Stimulated activated CD4-positive, alpha-beta T cell treated with anti-CD3 and anti-CD28 coated beads, Interleukin-1b, Interleukin-23, amount 100 ng/mL, for 24 hours (primary cell): ENCODE measurements at places on chromosomes 16 and 17.

DNA sequence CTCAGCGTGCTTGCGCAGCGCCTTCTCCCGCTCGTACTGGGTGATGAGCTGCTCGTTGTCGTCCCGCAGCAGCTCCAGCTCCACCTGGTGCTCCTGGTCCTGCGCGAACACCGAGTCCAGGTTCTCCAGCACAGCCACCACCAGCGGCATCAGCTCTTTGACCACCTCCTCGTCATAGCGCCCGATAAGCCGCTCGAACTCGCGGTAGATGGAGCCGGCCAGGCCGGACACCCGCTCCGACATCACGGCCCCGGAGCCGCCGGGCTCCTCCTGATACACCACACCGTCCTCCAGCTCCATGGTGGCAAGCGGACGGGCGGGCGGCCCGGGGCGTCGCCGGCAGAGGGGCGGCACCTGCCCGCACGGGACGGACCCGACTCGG lies 320 bp downstream of the SPAG9 start:
- no peak for DNase-seq

DNA sequence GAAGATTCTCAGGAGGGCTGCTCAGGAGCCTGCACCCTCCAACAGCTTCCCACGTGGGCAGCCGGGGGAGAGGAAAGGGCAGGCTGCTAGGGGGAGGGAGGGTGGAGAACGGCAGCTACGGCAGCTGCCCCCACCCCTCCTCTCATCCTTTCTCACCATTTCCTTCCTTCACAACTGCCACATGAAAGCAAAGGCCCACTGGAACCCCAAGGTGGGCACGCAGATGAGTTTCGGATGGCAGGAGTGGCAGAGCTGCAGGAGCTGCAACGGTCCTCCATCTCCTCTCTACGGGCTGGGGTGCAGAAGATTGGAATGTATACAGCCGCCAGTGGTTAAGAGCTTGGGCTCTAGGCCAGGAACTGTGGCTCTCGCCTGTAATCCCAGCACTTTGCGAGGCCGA lies 77.7 kb downstream of the GAS7 start:
- no peak for DNase-seq

DNA sequence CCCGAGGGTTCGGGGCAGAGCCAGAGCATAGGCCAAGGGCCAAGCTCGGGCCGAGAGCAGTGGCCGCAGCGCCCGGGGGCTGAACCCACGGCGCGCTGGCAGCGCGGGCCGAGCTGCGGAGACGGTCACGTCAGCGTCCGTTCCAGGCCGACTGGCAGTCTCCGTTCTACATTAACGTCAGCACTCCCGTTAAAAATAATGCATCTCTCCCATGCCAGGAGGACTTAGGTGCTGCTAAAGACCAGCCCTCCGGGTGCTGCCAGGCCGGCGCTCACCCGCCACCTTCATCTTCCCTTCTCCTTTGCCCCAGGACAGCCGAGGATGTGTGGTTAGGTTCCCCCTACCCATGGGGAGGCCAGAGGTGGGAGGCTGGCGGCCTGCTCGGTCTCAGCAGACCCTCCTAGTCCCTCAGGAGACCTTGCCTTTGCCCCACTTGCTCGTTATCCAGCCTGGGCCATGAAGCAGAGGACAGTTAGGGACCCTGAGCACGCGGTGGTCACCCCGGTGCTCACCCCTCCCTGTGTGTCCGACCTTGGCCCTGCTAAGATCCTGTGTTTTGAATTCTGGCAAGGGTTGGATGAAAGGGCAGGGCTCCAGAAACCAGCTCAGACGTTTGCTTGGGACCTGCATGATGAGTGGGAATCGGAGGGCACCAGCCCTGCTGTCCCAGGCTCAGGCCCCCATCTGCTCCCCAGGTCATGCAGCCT lies 572 bp downstream of the MPG start:
- no peak for DNase-seq

GRCh38 chr16:3503523-3503922 lies 2.7 kb downstream of the CLUAP1 start:
- no peak for DNase-seq

- DNase-seq = no peak
Measured at GRCh38 chr16:14958970-14959369, 15.9 kb upstream of the PDXDC1 start.

- no peak for DNase-seq
Measured at GRCh38 chr17:6380915-6381438, 53.9 kb downstream of the AIPL1 start.

DNA sequence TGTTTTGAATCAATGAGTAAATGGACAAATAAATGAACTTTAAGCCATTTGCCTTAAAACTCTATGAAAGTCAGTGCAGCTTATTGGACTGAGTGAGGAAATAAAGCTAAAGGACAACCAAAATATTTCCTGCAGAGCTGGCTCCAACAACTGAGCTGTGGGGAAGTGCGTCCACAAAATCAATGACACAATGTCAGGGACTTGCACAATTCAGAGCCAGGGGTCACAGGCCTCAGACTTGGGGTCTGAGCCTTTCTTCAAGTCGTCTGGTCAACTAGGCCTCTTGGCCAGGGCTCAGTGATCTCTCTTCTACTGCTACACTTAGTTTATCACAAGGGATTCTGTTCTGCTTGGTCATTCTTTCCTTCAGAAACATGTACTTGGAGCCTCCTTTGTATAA lies 26.2 kb upstream of the RHBDL3 start:
- no peak for DNase-seq

DNA sequence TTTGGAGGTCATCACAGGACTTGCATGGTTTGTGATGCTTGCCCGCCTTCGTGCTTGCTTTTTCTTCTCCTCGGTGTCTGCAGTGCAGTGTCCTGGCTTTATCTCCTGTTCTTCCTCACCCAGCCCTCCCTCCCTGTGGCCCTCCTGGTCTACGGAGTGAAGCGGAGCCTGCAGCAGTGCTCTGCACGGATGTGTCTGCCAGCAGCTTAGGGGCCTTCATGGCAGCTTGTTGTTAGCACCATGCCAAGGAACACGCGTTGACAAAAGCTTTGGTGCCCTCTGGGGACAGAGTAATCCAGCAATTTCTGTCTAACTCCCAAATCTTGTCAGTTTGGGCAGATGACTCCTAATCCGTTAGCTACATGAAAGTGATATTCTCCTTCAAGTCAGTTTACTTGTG lies 9.9 kb downstream of the DHODH start:
- no peak for DNase-seq

- no peak for DNase-seq
Measured at GRCh38 chr16:11791144-11791828, 5.8 kb downstream of the ZC3H7A start.

GRCh38 chr17:41098481-41098880 lies 539 bp upstream of the KRTAP4-8 start:
- DNase-seq = no peak

GRCh38 chr17:74435775-74436359 lies 4.0 kb downstream of the GPRC5C start:
- DNase-seq = no peak

DNA sequence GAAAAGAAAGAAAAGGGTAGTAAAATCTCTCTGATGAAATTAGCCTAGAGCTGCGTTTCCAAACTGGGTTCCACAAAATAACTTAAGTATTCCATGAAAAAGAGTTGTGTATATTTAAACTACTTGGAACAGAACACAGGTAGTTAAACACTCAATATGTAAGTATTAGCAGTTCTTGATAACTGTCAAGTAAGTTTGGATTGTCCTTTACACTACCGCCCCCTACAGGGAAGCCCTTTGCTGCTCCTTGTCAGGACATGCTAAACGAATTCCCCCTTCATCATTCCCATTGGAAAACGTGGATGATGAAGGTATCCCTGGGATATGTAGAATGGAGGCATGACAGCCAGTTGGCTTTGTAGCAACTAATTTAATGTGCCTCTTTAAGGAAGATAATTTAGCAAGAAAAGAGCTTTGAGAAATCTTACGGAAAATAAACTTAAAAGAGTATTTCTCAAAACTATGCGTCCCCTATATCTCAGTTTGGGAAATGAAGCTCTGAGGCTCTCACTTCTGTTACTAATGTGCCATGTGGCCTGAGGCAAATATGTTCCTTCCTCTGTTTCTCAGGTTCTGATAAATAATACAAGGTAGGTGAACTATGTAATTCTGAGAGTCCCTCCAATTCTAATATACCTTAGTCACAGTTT lies 18.8 kb downstream of the NCBP3 start:
- DNase-seq = peak; percentile 48

GRCh38 chr17:44137891-44138709 lies 3.6 kb upstream of the HROB start:
- peak; percentile 71 for DNase-seq

DNA sequence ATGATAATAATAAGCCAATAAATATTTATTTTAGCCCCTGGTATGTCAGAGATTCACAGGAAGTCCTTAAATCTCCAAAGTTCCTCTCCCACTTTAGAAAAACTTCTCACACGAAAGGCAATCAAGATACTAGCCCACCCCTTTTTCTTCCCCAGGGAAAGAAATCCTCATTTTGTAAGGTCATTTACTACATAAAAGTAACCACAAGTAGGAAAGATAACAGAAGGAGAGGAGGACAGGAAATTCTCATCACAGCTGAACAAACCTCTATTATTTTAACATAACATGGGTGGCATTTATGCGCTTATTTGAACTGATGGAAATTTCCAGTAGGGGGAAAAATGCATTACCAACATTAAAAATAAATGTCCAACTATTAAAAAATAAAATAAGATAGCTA lies 3.4 kb downstream of the FAM222B start:
- DNase-seq = no peak

DNA sequence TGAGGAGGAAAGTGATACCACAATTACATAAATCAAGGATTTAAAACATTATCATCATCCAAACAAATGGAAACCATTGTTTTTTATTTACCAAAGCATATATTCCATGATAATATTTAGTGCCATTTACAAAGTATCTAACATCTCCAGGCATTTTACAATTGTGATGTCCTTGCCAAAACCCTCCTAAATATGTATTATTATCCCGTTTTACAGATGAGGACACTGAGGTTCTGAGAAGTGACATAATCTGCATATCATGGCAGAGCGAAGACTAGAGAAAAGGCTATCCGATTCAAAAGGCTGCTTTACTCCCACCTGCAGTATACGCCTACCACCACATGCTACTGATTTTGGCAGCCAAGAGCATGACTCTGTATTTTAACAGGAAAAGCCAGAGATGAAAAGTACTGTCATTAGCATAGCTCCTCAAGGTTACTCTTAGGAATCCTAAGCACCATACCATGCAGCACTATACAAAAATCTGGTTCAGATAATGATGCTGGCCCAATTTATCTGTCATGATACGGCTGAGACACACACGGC lies 301.4 kb downstream of the CA10 start:
- DNase-seq = no peak

GRCh38 chr17:1545618-1546017 lies 17.0 kb downstream of the PITPNA start:
- no peak for DNase-seq
